ENCODE measurements at places on chromosomes 1 and 21. TPM values are rescaled to one million over a fixed set of nuclear protein-coding genes. Genes with fewer than 3 reads are reported as not detected.

Gene CAPN8
- total RNA-seq = not detected

Gene EPHA2
- total RNA-seq = not detected

Gene NBPF6
- not detected for total RNA-seq

Gene TNFRSF18
- 17.5 TPM for total RNA-seq

Gene C1orf87
- not detected for total RNA-seq

Gene TMEM82
- total RNA-seq = not detected

Gene MIXL1
- total RNA-seq = not detected

Gene GNG12
- total RNA-seq = not detected

Gene GOLT1A
- total RNA-seq = not detected

Gene ETV3L
- not detected for total RNA-seq

Gene RAB7B
- total RNA-seq = not detected

DNA sequence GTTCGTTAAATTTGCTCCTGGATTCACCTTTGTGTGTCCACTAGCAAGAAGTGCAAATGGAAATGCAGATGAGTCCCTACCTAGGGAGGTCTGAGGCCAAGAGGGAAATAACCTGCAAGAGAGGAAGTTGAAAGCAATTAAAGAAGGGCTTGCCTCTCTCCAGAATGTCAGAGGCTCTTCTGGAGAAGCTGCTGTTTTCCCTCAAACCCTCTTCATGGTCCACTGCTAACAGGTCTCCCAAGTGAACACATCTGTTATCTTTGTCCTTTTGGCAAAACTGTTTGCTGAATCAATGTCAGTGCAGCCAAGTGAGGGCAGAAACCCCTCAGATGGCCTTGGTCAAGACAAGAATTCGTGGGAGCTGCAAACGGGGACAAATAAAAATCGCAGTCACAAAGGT lies 177.3 kb upstream of the PLXNA2 start:
- H3K4me1 ChIP-seq = no peaks in the 10 kb centered on the region
- H3K36me3 ChIP-seq = no peaks in the 10 kb centered on the region
- H3K27ac ChIP-seq = no peak overlapping the region
- DNase-seq = no peak
- H3K4me3 ChIP-seq = no peak overlapping the region

DNA sequence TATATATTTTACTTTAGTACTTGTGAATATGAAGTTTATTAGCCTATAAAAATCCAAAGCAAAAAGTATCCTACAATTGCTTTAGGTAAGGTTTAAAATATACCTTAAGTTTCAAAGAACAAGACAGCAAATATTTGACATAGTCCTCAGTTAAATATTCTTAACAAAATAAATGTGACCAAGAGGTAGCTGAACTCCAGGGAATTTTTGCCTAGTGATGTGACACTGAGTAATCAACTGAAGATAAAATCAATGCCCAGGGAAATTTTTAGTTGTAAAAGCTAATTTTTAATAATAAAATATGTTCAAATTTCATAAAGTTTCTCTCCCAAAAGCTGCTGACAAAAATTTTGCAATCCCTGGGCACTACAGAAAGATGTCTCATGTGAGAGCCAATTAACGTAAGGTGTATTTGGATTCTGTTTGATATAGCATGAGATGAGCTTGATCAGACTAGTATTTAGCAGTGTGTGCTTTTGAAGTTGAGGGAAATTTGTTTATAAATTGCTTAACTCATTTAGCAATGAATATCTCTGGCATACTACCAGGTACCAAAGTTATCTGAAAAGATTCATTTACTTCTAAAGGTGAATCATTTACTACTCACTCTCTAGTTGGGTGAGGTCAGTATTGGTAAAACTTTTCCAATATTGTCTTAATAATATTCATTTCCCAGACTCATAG lies 80.2 kb upstream of the PALMD start:
- H3K36me3 ChIP-seq = no peaks in the 10 kb centered on the region
- no peak overlapping the region for H3K4me3 ChIP-seq
- DNase-seq = no peak
- H3K27ac ChIP-seq = no peak overlapping the region
- no peaks in the 10 kb centered on the region for H3K4me1 ChIP-seq

GRCh38 chr1:21184276-21184675 lies 7.6 kb upstream of the EIF4G3 start:
- peaks cover 4% of the 10 kb centered on the region for H3K4me1 ChIP-seq
- no peak overlapping the region for H3K4me3 ChIP-seq
- H3K27me3 ChIP-seq = peaks cover 10% of the 10 kb centered on the region
- H3K36me3 ChIP-seq = no peaks in the 10 kb centered on the region

DNA sequence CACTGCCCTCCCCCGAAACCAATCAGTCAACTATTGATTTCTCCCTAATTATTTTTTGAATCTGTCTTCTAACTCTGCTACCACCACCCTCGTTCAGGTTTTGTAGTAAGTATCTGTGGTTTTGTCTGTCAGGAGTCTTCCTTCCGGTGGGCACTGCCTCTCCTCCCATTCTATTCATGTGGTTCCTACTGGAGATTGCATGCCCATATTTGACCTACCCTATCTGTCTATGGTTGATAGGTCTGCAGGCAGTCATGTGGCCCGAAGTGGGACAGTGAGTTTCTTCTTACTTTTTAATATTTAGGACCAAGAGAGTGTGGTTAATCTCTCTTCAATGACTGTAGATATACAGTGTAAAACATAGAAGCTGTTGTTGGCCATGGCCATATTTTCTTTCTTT lies 17.8 kb upstream of the MAST2 start:
- H3K36me3 ChIP-seq = peaks cover 9% of the 10 kb centered on the region
- H3K4me3 ChIP-seq = peak overlapping the region; percentile 62
- H3K27me3 ChIP-seq = peaks cover 43% of the 10 kb centered on the region
- peak; percentile 77 for DNase-seq

- H3K4me3 ChIP-seq = no peak overlapping the region
- no peaks in the 10 kb centered on the region for H3K4me1 ChIP-seq
- H3K27ac ChIP-seq = no peak overlapping the region
- no peak for DNase-seq
- H3K36me3 ChIP-seq = no peaks in the 10 kb centered on the region
Measured at GRCh38 chr1:201707027-201707426, 121.9 kb upstream of the IPO9 start.

DNA sequence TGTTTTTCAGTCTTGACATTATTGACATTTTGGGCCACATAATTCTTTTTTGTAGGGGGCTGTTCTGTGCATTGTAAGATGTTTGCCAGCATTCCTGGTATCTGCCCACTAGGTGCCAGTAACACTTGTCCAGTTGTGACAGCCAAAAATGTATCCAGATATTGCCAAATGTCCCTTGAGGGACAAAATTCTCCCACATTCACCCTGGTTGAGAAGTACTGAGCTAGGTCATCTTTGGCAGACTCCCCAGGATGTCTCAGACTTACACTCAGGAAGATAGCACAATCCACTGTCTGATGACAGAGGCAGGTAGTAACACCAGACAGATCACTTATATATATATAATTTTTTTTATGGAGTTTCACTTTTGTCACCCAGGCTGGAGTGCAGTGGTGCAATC lies 5.9 kb downstream of the CD48 start:
- peak; percentile 20 for DNase-seq
- H3K4me3 ChIP-seq = no peak overlapping the region
- peaks cover 56% of the 10 kb centered on the region for H3K36me3 ChIP-seq
- H3K27me3 ChIP-seq = no peaks in the 10 kb centered on the region
- H3K4me1 ChIP-seq = peaks cover 54% of the 10 kb centered on the region
- peak overlapping the region; percentile 75 for H3K27ac ChIP-seq

DNA sequence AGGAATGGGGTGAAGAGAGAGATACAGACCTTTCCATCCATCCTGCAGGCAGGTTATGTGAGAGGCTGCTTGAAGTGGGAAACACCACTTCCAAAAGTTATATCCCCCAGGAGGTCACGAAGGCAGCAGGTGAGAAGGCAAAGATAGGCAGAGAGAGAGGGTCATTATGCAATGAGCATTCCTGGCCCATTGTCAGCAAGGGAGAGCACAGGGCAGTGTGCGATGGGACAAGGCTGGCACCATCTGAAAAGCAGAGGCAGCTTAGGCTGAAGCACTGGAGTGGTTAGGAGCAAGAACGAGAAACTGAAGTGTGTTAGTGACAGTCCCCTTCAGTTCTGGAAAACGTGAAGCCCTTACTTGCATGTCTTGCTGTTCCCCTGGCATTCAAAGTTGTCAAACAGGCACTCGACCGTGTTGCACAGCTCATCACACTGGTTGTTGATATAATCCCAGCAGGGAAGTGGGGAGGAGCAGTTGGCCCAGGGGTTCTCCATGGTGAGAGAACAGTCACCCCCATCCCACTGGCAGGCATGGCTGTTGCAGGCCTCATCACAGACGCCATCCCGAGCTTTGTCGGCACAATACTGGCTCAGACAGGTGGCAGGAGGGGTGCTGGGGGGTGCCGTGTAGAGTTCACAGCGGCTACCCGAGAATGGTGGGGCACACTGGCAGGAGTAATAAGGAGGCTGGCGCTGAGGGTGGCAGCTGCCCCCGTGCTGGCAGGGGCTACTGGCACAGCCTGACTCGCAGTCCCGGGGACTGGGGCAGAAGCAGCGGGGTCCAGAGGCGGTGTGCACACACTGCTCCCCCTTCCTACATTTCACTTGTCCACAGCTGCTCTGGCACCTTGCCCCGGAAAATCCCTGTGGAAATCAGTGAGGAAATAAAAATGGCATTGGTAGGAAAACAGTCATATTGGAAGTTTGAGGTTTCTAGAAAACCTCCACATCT lies 28.9 kb upstream of the ADAM30 start:
- H3K36me3 ChIP-seq = peaks cover 69% of the 10 kb centered on the region
- H3K4me3 ChIP-seq = no peak overlapping the region
- H3K27me3 ChIP-seq = no peaks in the 10 kb centered on the region

GRCh38 chr1:108643492-108644335 lies 17.2 kb downstream of the HENMT1 start:
- peak; percentile 75 for DNase-seq
- H3K4me3 ChIP-seq = no peak overlapping the region
- H3K27ac ChIP-seq = peak overlapping the region; percentile 98
- peaks cover 44% of the 10 kb centered on the region for H3K36me3 ChIP-seq
- H3K27me3 ChIP-seq = no peaks in the 10 kb centered on the region
- peaks cover 85% of the 10 kb centered on the region for H3K4me1 ChIP-seq

GRCh38 chr21:41166884-41167283 lies 1.1 kb upstream of the BACE2 start:
- DNase-seq = no peak
- no peaks in the 10 kb centered on the region for H3K36me3 ChIP-seq
- H3K4me1 ChIP-seq = peaks cover 12% of the 10 kb centered on the region
- peak overlapping the region; percentile 66 for H3K27ac ChIP-seq

- H3K4me3 ChIP-seq = no peak overlapping the region
- no peaks in the 10 kb centered on the region for H3K4me1 ChIP-seq
- no peak for DNase-seq
- no peaks in the 10 kb centered on the region for H3K27me3 ChIP-seq
Measured at GRCh38 chr1:3011631-3012455, 9.4 kb upstream of the ACTRT2 start.

GRCh38 chr1:201320168-201320788 lies 37.0 kb downstream of the PKP1 start:
- no peak overlapping the region for H3K4me3 ChIP-seq
- no peak for DNase-seq
- no peaks in the 10 kb centered on the region for H3K36me3 ChIP-seq
- no peak overlapping the region for H3K27ac ChIP-seq

GRCh38 chr1:108644984-108645383 lies 15.9 kb downstream of the HENMT1 start:
- peak overlapping the region; percentile 98 for H3K27ac ChIP-seq
- no peaks in the 10 kb centered on the region for H3K27me3 ChIP-seq
- peaks cover 52% of the 10 kb centered on the region for H3K36me3 ChIP-seq
- peaks cover 77% of the 10 kb centered on the region for H3K4me1 ChIP-seq
- peak; percentile 73 for DNase-seq

DNA sequence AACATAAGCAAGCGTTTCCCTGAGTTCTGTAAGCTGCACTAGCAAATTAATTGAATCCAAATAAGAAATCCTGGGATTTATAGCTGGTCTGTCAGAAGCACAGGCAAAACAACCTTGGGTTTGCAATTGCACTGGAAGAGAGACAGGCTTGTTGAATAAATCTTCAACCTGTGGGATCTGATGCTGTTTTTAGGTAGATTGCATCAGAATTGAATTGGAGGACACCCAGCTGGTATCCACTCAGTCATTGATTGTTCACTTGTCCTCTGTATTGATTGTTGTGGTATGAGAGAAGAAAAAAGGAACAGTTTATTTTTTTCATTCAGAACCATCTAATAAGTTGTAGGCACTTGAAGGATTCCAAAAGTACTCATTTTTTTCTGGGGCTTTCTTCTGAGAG lies 497.4 kb downstream of the SIPA1L2 start:
- no peaks in the 10 kb centered on the region for H3K4me1 ChIP-seq
- H3K4me3 ChIP-seq = no peak overlapping the region

DNA sequence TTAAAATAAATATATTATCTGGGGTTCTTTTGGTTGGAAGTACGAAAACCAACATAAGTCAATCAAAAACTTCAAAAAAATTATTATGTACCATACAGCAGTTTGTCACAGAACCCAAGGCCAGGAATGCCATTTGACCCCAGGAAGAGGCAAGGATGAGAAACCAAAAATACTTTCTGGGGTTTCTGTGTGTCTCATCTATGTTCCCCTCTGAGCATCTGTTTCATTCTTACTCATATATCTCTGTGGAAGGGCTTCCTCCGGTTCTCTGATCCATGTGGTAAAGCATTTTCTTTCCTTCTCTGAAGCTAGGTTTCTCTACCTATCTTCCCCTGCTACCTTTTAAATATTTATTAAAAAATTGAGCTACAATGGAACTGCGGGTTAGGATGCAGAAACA lies 9.8 kb upstream of the FCRL1 start:
- H3K27me3 ChIP-seq = no peaks in the 10 kb centered on the region
- H3K4me1 ChIP-seq = no peaks in the 10 kb centered on the region
- no peak overlapping the region for H3K4me3 ChIP-seq
- H3K27ac ChIP-seq = no peak overlapping the region
- H3K36me3 ChIP-seq = no peaks in the 10 kb centered on the region

DNA sequence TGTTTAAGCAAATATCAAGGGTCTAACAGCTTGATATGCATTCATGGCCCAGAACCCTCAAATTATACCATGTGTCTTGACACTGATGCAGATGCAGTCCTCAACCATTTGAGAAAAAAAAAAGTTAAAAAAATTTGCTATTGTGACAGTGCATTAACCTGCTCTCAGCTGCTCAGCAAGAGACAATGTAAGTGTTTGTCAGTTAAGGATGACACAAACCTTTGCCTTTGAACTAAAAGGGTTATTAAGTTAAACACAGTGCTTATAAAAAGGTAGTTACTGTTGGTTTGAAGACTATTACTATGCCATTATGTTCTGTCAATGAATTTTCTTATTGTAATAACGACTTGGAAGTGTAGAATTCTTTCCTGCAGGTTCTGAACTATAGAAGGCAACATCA lies 655.6 kb upstream of the NEGR1 start:
- DNase-seq = no peak
- H3K27me3 ChIP-seq = no peaks in the 10 kb centered on the region
- no peak overlapping the region for H3K27ac ChIP-seq
- no peaks in the 10 kb centered on the region for H3K36me3 ChIP-seq
- no peak overlapping the region for H3K4me3 ChIP-seq
